ENCODE measurements at places on chromosomes 16 and 17.

DNA sequence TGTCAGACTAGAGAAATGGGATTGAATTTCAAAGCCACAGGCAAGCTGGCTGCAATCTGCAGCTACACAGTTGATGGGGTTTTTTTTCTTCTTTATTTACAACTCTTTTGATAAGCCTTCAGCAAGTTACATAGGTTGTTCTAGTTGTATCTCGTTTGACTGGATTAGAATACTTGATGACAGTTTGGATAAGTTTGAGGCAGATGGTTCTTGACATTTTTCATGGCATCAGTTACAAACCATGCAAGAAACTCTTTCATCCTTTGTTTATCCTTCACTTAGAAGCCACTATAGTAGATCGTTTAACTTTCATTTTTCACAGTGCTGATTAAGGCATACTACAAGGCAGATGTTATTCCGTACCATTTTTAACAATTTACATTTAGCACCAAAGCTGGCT, 238.9 kb downstream of the TOX3 start:
- no peak for DNase-seq

- peak; percentile 75 for DNase-seq
These were observed 14.1 kb upstream of the DNAI2 start for GRCh38 chr17:74259667-74260524.

DNA sequence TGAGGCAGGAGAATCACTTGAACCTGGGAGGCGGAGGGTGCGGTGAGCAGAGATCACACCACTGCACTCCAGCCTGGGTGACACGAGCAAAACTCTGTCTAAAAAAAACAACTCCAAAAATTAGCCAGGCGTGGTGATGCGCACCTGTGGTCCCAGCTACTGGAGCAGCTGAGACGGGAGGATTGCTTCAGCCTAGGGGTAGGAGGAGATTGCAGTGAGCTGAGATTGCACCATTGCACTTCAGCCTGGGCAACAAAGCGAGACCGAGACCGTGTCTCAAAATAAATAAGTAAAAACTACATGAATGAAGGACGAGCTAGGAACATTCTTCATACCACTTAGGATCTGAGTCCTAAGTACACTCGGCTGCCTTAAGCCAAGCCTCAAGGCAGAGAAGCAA, 35.4 kb downstream of the CCDC57 start:
- no peak for DNase-seq

GRCh38 chr17:4648741-4649140, 7.3 kb upstream of the ALOX15 start:
- peak; percentile 67 for DNase-seq

- DNase-seq, result peak; percentile 25
These were observed 7.1 kb downstream of the HAS3 start for GRCh38 chr16:69112285-69113129.

GRCh38 chr16:1938316-1938715, 4.7 kb downstream of the MSRB1 start:
- no peak for DNase-seq

All from COR-L47 (cell line).